ENCODE measurements at places on chromosomes 2 and 18.

- H3K36me3 ChIP-seq: no peaks in the 10 kb centered on the region
- no peak overlapping the region for H3K4me3 ChIP-seq
- no peak for DNase-seq
- H3K27me3 ChIP-seq: no peaks in the 10 kb centered on the region
- H3K4me1 ChIP-seq: peaks cover 2% of the 10 kb centered on the region
Observed at GRCh38 chr2:212005085-212005671, 533.4 kb downstream of the ERBB4 start.

GRCh38 chr2:219497495-219498279, 1.0 kb upstream of the GMPPA start:
- H3K4me3 ChIP-seq: peak overlapping the region; percentile 83
- peak overlapping the region; percentile 22 for H3K27ac ChIP-seq
- no peaks in the 10 kb centered on the region for H3K36me3 ChIP-seq
- peak; percentile 42 for DNase-seq
- peaks cover 55% of the 10 kb centered on the region for H3K27me3 ChIP-seq
- peaks cover 16% of the 10 kb centered on the region for H3K4me1 ChIP-seq

DNA sequence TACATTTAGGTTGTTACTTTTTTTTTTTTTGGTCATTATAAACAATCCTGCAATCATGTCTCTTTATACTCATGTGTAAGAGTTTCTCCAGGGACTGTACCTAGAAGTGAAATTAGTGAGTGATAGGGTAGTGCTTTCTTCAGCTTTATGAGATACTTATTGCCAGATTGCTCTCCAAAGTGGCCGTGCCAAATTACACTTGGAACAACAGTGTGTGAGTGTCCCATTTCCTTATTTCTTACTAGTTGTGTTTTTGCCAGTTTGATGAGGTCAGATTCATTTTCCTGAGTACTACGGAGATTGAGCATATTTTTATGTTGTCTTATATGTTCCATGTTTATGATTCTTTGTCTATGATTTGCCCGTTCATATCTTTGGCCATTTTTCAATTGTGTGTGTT, 39.2 kb downstream of the GALNT1 start:
- no peak overlapping the region for H3K27ac ChIP-seq
- no peak for DNase-seq
- peaks cover 9% of the 10 kb centered on the region for H3K36me3 ChIP-seq

- peaks cover 9% of the 10 kb centered on the region for H3K4me1 ChIP-seq
- peaks cover 3% of the 10 kb centered on the region for H3K36me3 ChIP-seq
- no peak overlapping the region for H3K4me3 ChIP-seq
- H3K27ac ChIP-seq: no peak overlapping the region
- DNase-seq: no peak
- no peaks in the 10 kb centered on the region for H3K27me3 ChIP-seq
Observed at GRCh38 chr18:41809652-41810051, 145.4 kb upstream of the PIK3C3 start.

GRCh38 chr18:23515911-23516546, 12.7 kb downstream of the RMC1 start:
- no peak overlapping the region for H3K4me3 ChIP-seq
- no peaks in the 10 kb centered on the region for H3K4me1 ChIP-seq
- peak; percentile 62 for DNase-seq
- no peaks in the 10 kb centered on the region for H3K27me3 ChIP-seq
- no peak overlapping the region for H3K27ac ChIP-seq

GRCh38 chr2:173669271-173669853, 295.8 kb downstream of the SP3 start:
- H3K27me3 ChIP-seq: peaks cover 11% of the 10 kb centered on the region
- H3K4me1 ChIP-seq: no peaks in the 10 kb centered on the region
- no peak overlapping the region for H3K4me3 ChIP-seq
- no peak for DNase-seq
- H3K27ac ChIP-seq: no peak overlapping the region
- no peaks in the 10 kb centered on the region for H3K36me3 ChIP-seq

- no peak for DNase-seq
- H3K4me3 ChIP-seq: no peak overlapping the region
- peaks cover 17% of the 10 kb centered on the region for H3K4me1 ChIP-seq
Observed at GRCh38 chr18:58258692-58259342, 214.8 kb downstream of the NEDD4L start.

DNA sequence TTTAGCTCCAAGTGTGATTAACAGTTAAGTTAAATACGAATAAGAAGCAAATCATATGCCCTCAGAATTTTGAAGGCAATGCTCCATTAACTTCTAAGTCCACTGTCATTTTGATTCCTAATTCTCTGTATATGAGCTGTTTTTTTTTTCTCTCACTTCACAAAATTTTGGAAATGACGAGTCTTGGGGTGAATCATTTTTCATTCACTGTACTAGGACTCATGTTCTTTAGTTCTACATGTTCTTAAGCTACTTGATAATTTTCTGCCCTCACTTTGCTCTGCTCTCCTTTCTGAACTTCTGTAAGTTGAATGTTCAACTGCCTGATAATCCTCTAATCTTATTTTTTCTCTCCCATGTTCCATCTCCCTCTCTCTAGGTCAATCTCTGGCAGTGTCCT, 141.0 kb downstream of the THADA start:
- peaks cover 5% of the 10 kb centered on the region for H3K36me3 ChIP-seq
- peaks cover 14% of the 10 kb centered on the region for H3K4me1 ChIP-seq
- no peaks in the 10 kb centered on the region for H3K27me3 ChIP-seq

DNA sequence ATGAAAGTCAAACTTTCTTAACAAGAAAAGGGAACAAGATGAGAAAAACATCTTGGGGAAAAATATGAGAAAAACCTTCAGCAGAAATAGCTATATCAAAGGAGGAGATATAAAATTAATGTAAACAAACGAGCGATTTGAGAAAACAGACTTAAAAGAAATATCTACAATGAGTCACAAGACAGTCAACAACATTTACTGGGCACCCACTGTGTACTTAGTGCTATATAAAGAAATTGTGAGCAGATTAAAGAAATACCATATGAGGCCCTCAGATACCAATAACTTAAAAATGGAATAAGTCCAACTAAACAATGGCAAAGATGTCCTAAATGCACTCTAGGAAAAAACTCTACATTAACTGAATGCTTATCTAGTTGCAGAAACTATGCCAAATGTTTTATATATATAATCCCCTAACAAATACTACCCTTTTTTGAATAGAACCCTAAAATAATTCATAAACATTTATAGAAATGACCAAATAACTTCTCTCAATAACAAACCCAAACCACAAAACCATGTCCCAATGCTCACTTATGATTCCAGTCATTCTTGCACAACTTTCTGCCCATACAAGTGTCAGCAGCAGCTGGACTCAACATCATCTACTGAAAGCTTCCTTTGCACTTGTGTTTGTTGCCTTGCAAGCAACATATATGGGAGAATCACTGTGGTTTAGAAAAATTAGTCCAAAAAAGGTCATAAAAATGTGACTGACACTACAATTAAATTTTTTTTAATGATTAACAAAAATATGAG, 83.5 kb downstream of the COBLL1 start:
- no peak for DNase-seq
- H3K27ac ChIP-seq: no peak overlapping the region
- no peaks in the 10 kb centered on the region for H3K27me3 ChIP-seq
- peaks cover 9% of the 10 kb centered on the region for H3K4me1 ChIP-seq

DNA sequence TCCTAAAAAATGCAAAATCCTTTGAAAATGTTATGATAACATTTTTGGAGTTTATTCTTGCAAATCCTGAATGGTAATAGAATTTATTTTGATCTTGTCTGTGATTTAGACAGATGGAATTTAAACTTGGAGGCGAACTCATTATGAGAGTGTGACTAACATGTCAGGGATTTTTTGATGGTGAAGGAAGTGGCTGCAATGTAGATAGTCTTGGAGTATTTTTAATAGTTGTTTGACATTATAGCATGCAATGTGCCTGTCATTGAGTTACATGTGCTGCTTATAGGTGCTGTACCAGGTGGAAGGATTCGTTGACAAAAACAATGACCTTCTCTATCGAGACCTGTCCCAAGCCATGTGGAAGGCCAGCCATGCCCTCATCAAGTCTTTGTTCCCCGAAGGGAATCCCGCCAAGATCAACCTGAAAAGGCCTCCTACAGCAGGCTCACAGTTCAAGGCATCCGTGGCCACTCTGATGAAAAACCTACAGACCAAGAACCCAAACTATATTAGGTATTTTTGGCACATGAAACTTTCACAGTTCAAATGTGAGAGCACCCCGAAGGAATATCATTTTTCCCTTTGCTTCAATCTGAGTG, 141.8 kb downstream of the MYO1B start:
- no peak overlapping the region for H3K4me3 ChIP-seq
- no peak for DNase-seq
- peaks cover 32% of the 10 kb centered on the region for H3K36me3 ChIP-seq
- peak overlapping the region; percentile 2 for H3K27ac ChIP-seq
- peaks cover 20% of the 10 kb centered on the region for H3K4me1 ChIP-seq

- no peak overlapping the region for H3K4me3 ChIP-seq
- no peak for DNase-seq
- no peaks in the 10 kb centered on the region for H3K36me3 ChIP-seq
- H3K4me1 ChIP-seq: peaks cover 21% of the 10 kb centered on the region
Observed at GRCh38 chr2:236876642-236877041, 209.0 kb upstream of the COPS8 start.

Measured in progenitor cell of endocrine pancreas (in vitro differentiated cells).